Amniotic stem cell (primary cell): ENCODE measurements at places on chromosomes 6 and 20.

DNA sequence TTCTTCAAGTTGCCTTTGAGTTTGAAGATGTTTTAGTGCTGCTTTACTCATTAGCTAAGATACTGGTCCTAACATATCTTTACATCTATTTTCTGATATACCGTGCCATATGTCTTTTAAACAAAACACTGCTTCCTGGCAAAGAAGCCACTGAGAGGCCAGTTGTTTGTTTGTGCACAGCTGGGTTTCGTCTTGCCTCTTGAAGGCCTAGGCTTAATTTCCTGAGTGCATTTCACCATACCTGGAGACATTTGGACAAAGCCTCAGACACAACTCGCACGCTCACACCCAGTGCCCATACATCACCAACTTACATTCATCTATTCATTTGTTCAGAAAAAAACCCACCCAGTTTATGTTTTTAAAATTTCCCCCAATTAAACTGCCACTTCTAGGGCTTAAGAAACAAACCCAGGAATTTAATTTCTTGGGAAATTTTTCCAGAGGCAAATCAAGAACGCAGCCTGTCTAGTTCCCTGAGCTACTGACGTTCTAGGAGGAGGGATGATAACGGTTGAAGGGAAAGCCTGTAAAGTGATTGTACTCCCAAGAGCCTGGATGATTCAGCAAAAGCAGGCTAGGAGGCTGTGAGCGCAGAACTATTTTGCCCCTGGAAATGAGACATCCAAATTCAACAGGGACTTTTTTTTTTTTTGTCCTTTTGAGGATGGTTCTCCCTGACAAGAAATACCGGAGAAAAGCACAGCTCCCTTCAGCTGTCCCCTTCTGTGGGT is 77.7 kb downstream of the OLIG3 start:
- DNase-seq, result no peak

DNA sequence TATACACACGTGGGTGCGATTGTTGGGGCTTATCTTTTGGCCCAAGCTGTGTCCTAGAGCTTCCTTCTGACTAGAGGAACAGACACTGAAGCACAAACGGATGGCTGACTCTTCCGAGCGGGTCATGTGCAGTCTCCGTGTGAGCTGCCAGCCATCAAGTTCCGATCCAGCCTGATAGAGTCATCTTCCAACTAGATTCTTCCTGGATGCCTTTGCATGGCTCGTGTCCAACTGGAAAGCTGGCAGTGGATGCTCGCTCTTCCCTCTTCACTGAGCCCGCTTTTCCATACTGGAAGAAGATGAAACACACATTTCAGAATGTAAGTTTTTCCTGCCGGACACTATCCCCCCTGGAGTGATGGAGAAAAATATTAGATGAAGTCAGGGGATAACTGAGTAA is 148.1 kb downstream of the SCML4 start:
- DNase-seq, result no peak

DNA sequence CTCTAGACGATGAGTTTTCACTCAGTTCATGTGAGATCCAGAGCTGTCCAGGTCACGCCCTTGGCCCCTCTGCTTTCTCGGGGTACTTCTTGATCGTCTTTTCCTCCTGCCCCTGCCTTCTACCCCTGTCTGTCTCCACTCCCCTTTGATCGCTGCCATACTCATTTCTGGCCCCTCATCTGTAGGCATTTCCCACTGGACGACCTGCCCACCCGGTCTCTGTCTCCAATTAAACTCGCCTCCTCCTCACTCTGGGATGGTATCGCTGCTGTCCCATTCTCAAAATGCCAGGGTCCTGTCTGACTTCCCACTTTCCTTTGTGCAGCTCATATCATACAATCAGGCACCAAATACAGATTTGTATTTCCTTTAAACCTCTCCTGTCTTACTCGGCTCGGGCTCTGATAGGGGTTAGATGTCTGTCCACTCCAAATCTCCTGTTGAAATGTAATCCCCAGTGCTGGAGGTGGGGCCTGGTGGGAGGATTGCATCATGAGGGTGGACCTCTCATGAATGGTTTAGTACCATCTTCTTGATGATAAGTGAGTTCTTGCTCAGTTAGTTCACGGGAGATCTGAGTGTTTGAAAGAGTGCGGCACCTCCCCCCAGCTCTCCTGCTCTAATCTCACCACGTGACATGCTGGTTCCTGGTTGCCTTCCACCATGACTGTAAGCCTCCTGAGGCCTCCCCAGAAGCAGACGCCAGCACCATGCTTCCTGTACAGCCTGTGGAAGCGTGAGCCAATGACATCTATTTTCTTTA is 3.5 kb upstream of the SYNJ2 start:
- DNase-seq, result no peak

DNA sequence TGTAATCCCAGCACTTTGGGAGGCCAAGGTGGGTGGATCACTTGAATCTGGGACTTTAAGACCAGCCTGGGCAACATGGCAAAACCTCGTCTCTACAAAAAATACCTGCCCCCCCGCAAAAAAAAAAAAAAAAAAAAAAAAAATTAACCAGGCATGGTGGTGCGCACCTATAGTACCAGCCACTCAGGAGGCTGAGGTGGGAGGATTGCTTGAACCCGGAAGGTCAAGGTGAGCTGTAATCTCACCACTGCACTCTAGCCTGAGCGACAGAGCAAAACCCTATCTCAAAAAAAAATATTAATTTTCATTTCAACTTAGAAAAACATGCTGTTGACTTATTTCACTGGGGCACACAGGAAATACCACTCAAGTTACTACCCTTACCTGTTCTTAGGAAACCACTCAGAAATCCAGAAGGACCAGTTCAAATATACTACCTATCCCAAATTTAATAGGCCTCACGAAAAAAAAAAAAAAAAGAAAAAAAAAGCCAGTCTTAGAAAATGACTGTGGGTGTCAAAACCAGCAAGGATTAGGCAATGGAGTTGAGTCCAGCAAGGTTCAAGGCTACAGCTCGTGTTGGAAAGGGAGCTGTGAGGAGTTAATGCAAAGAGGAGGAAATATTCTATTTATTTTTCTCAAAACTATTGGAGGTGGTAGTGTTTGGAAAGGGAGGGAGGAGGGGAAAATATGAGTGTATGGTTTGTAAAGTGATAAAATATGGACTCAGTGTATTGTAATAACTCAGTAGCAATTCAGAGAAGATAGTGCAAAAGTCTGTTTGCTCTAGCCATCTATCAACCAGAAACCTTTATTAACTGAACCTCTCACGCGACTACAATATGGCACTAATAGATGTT is 33.9 kb upstream of the PIM1 start:
- DNase-seq, result no peak

GRCh38 chr6:129709196-129709768 is 695 bp downstream of the ARHGAP18 start:
- DNase-seq, result no peak

DNA sequence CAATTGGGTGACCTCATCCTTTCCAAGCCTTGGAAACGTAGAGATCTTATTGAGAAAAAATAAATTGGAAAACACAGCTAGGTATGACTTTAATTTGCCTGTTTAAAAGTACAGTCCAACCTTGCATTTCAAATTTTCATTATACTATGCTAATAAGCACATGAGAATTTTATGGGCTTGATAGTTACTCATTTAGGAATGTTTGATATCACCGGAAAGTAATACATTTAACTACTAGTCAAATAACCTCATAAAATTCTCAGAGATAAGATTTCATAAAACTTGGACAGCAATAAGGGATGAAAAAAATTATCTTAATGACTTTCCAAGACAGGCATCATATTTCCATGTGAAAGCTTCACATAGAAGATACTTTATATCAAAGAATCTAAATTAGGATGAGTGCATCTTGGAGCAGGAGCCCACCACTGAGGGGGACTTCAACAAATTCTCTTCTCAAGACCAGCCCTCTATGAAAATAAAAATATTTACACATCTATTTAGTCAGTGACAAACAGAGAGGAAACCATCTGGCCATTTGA is 236.3 kb downstream of the EPHA7 start:
- no peak for DNase-seq

- DNase-seq, result no peak
Observed at GRCh38 chr20:23205611-23206041, 119.5 kb upstream of the CD93 start.

DNA sequence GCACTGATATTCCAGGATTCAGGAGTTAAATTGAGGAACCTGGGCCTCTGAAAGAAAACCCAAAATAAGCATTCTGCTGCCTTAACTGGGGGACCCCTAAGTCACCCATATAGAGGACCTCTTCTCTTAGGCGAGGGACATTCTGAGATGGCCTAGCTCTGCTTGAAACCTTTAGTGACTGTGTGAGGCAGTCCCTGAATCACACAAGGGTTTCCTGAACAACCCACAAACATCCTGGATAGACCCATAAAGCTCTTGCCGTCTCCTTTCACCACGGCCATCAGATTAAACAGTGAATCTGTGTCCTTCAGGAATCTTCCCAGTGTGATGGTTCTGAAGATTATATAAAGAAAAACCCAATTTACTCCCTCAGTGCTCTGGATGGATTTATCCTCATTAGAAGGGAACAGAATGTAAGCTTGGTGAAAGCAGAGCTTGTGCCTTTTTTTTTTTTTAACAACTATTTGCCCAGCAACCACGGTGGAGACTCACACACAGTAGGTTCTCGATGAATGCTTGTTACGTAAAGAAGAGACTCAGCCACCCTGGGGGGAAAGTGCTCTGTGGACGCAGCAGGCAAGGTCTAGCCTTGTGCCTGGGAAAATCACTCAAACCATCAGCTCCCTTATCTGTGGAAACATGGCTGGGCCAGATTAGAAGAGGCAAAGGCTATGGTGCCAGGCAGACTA is 39.1 kb upstream of the SIRPG start:
- DNase-seq, result no peak

DNA sequence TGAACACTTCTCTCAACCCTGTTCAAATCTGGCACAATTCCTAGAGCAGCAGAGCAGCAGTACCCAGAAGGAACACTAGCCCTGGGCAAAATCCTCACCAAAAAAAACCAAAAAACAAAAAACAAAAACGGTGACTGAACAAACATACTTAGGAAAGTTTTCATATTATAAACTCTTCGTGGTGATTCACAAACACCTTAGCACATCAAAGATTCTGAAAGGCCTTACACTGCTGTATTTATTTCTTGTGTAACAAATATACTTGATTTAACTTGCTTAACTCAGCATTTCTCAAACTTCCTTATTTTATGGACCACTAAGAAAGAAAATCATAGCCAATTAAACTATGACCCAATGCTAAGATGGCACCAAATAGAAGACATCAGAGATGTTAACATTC is 57.8 kb upstream of the RREB1 start:
- no peak for DNase-seq

DNA sequence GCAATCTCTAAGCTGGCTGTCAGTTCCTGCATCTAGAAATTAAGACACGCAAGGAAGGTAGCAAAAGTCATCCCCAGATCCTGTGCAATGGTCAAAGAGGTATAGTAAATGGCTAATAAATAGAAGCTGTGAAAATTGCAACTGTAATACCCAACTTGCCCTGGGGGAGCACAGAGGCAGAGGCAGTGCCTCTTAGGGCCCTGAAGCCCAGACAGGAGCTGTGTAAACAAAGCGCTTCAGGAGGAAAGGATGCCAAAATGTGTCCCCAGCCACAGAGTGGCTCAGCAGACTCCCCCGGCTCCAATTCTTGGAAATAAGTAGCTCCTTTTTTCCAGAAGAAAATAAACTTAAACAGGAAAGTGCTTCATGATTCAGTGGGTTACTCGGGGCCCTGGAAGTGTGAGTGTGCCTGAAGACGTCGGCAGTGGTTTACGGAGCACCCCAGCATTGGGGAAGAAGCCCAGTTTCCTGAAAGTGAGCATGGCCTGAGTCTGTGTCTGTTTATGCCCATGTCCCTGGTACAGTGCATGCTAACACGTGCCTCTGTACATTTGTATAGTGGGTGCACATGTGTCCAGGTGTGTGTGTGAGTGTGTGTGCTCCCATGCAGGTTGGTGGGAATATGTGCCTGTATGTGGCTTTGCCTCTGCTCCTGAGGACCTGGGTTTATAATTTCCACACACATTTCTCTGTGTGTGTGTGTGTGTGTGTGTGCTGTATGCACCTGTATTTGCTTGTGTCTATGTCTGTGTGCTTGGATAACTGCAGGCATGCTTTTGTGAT is 246.7 kb downstream of the MAFB start:
- no peak for DNase-seq

DNA sequence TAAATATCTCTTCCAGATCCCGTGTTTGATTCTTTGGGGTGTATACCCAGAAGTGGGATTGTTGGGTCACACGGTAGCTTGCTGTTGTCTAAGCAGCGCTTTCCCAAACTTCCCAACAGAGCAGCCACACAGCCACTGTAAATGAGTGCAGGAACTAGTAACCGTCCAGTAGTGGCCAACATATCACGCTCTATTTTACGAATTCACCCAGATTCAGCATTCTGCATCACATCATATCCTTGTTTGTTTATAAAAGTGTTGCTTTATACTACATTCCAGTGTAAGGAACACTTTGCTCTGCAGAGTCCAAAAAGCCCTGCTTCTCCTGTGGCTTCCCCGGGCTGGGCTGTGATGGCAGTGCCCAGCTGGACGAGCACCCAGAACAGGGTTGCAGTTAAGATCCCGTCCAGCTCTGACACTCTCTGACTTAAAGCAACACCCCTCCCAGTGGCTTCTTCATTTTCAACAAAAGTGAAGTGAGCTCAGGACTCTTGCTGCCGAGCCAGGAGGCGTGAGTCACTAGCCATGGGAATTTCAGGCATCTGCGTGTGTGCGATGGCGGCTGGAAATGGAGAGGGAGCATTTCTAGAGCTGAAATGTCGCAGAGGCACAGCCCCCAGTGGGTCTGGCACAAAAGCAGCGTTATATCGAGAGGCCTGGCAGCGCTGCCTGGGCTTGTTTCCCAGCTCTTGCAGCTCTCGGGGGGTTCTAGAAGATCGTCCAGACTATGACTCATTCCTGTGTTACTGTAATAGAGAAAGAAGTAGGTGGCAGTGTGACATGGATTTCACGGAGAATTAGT is 216.3 kb upstream of the ECI2 start:
- DNase-seq, result peak; percentile 86

DNA sequence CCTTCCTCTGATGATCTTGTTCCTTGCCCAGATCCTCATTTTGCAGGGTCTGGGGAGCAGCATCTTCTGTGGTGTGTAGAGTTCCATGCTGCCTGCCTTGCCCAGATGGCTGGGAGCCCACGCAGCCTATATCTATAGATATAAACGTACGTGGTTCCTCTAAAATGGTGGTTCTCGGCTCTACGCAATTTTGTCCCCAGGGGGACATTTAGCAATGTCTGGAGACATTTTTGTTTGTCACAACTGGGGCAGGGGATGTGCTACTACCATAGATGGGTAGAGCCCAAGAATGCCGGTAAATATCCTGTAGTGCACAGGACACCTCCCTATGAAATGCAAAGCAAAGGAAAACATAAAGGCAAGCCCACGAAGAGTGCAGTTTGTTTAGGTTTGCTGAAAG is 98.4 kb upstream of the SPACA1 start:
- no peak for DNase-seq
